ENCODE measurements at places on chromosomes 7 and 10. TPM values are rescaled to one million over a fixed set of nuclear protein-coding genes. Genes with fewer than 3 reads are reported as not detected.

- DNase-seq: peak; percentile 88
- H3K27me3 ChIP-seq: no peaks in the 10 kb centered on the region
- peaks cover 10% of the 10 kb centered on the region for H3K4me1 ChIP-seq
- no peak overlapping the region for H3K4me3 ChIP-seq
These were observed 74.0 kb downstream of the DGKI start for GRCh38 chr7:137772748-137773147.

Gene CALU
- total RNA-seq: 257 TPM

Gene MET
- total RNA-seq: 44.5 TPM

Gene HSPA12A
- total RNA-seq: 0.30 TPM

Gene RPEL1
- not detected for total RNA-seq

Data from endothelial cell of umbilical vein (primary cell).